ENCODE measurements at places on chromosomes 2 and 18.

DNA sequence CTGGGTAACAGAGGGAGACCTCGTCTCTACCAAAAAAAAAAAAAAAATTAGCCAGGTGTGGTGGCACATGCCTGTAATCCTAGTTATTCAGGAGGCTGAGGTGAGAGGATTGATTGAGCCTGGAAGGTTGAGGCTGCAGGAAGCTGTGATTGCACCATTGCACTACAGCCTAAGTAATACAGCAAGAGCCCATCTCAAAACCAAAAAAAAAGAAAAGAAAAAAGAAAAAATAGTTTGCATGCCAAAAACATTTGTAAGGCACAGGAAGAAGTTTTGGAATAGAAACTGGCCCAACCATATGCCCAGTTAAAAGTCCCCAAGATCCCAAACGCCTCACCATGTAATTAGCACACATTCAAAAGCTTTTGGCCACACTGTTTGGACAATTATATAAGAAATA lies 13.4 kb upstream of the ACOXL start:
- DNase-seq = no peak

GRCh38 chr18:3151399-3152264 lies 68.1 kb downstream of the MYOM1 start:
- DNase-seq = peak; percentile 56

DNA sequence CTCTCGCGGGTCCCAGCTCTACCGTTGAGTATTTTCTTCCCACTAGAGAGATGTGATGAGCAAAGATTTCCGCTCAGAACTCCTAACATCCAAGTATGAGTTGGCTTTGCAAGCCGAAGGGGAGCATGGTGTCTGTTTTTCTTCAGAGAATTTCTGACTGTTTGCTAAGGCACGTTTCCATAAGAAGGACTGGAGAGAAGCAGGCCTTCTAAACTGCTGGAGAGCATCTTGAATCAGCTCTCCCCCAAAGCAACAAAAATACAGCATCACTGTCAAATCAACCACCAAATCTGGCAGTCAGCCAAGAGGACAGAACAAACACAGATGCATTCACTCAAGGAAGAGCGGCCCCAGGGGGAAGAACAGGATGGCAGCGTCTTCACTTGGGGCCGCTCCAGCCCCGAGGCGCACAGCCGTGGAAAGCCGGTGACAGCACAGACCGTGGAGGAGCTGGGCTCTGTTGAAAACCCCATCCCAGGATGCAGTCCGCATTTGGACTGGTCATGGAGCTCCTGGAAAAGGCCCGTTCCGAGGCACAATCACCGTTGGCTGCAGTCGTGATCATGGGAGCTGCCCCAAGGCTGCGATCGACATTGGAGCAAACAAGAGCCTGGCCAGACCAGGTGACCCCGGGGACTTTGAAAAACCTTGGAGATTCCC lies 101.4 kb downstream of the NFATC1 start:
- DNase-seq = peak; percentile 59

DNA sequence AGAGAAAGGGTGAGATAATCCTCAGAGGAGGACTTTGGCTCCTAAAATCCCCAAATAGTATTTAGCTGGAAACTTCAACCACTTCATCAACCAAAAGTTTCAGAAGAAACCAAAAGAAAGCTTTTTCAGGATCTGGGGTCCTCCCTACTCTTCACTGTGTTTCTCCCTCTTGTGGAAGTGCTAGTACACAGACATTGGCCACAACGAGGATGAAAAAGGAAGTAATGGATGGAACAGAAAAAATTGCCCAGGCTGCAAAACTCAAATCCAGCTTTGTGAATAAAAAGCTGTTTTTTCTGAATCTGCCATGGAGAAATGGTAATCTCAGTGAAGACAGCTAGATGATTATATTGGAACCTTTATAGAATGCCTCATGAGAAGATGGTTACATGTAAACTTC lies 4.0 kb downstream of the PID1 start:
- no peak for DNase-seq

- DNase-seq = no peak
Measured at GRCh38 chr2:136127356-136127755, 9.4 kb upstream of the CXCR4 start.

- DNase-seq = no peak
Measured at GRCh38 chr2:22882643-22883042, 502.3 kb upstream of the KLHL29 start.

GRCh38 chr2:161122772-161123530 lies 37.3 kb upstream of the TANK start:
- no peak for DNase-seq

DNA sequence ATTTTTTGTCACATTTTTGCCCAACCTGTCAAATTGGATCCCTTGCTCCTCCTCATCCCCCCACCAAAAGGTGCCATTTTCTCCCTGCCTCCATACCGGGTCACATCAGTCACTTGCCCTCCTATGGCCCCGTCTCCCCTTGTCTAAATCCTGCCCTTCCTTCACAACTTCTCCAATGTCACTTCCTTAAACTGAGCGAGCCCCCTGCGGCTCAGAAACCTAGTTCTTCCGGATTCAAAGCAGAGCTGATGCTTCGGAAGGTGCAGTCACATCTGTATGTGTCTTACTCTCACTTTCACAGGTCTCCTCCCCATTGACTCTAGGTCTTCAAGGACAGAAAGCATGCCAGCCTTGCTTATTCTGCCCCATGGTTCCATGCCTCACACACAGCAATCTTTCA lies 22.1 kb downstream of the TNP1 start:
- no peak for DNase-seq

DNA sequence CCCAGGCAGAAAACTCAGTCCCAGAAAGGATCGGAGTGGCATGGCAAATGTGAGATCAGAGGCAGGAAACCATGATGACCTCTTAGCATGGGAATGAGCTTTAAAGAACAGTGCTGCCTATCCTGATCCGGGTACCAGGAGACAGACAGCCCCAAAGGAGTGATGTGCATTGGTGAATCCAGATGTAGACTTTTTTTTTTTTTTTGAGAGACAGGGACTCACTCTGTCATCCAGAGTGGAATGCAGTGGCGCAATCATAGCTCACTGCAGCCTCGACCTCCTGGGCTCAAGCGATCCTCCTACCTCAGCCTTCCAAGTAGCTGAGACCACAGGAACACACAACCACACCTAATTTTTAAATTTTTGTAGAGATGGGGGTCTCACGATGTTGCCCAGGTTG lies 122.7 kb downstream of the VAPA start:
- DNase-seq = no peak

GRCh38 chr2:96762529-96763311 lies 2.0 kb downstream of the CNNM4 start:
- peak; percentile 56 for DNase-seq

DNA sequence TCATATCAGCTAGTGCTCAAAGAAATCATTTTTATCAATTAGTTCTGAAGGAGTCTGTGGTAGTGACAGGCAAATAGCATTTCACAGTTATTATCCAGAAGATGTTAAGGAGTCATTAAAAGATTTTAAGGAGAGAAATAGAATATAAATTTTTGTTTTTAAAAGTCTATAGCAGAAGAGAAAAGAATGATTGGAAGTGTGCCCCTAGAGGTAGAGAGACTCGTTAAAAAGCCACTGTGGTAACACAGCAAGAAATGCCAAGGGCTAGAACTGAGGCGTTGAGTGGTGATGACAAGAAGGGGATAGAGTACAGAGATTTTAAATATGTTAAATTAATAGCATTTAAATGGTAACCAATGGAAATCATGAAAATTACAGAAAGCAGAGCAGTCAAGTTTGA lies 78.3 kb downstream of the VWC2L start:
- DNase-seq = no peak

GRCh38 chr2:202237787-202238233 lies 587 bp downstream of the SUMO1 start:
- DNase-seq = peak; percentile 78

DNA sequence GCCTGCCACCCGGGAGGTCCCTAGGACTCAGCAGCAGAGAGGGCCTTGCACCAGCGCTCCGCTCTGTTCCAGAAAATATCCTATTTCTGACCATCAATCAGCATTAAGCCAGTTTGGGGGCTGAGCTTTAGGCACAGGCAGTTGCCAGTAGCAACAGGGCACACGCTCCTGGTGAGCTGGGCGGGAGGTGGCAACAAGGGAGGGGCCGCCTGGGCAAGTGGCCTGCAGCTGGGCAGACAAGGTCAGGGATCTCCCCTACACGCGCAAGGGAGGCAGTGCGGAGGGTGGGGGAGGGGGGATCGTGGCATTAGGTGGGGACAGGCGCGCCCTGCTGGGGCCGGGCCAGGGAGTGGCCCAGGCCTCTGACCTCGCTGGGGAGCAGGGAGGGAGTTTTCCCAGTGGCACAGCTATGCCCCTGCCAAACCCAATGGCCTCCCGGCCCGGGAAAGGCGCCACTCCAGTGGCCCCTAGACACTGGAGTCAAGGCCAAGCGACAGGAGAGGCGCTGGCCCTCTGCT lies 302.8 kb downstream of the NCKAP5 start:
- DNase-seq = peak; percentile 78

DNA sequence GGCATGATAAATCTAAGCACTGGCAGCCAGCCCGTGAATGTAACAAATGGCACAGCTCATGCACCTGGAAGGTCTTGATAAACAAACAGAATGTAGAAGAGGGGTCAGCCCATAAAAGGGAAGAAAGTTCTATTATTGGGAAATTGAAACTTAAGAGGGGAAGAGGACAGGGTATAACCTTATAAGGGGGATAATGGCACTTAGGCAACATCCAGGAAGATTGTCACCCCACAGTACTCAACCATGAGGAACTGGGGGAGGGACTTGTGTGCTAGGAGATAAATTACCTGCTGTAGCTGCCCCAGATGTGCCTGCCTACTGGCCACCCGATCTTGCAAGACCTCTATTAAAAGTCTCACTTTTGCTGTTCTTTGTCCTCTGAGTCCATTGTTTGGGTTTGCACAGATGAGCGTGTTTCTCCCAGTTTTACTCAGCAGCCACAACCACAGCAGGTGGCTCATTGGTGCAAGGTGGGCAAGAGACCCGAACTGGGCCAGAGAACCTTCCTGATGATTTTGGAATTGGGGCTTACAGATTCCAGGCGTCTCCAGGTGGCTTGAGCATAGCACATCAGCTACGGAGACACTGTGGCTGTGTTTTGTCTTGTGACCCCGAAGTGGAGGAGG lies 79.0 kb upstream of the TAF1B start:
- DNase-seq = no peak

- DNase-seq = no peak
Measured at GRCh38 chr18:10571537-10571936, 45.7 kb downstream of the NAPG start.

DNA sequence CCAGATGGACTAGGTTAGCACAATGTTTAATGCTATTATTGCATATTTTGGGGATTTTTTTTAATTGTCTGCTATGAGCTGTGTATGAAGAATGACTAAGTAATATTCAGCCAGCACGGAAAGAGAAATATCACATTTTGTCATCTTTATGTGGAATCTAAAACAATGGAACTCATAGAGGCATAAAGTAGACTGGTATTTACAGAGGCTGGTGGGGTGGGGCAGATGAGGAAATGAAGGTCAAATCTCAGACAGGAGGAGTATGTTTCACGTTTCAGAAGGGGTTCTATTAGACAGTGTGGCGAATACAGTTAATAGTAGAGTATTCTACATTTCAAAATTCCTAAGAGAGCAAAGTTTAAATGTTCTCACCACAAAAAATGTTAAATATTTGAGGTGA lies 4.7 kb downstream of the CDH19 start:
- no peak for DNase-seq

- peak; percentile 61 for DNase-seq
Measured at GRCh38 chr2:72973566-72974435, 56.5 kb downstream of the EMX1 start.

GRCh38 chr2:108536133-108536780 lies 2.0 kb downstream of the LIMS1 start:
- no peak for DNase-seq

- no peak for DNase-seq
Measured at GRCh38 chr2:133012847-133013734, 343.1 kb upstream of the LYPD1 start.

GRCh38 chr2:31401580-31401979 lies 13.0 kb downstream of the XDH start:
- DNase-seq = no peak

DNA sequence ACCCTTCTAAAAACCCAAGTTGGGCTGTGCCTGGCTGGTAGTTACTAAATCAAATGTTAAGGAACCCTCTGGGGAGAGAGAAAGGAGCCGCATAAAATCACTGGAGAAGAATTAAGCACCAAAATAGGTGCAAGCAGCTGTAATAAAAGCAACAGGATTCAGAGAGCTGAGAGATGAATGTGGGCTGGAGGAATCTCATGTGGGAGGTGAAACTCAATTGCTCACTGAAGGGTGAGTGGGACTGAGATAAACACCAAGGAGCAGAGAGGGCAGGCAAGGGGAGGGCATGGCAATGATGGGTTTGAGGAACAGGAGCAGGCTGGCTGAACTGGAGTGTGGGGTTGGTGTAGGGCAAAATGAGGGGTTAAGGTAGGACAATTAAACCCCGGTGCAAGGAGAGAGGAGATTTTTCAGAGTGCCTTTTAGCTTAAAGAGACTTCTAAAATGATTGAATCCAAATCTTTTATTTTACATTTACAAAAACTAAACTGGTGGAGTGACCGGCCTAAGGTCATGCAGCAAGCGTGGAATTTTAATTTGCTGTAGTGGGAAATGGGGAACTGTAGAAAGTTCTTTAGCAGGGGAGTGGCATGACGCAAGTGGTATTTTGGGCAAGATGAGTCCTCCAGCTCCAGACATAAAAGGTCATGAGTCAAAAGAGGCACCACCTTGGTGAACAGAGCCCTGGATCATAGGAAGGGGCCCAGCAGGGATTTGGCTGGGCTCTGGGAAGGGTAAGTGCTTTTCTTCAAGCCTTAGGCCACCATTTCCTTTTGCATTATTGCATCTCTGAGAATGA lies 10.5 kb downstream of the PLB1 start:
- peak; percentile 42 for DNase-seq

GRCh38 chr2:200422532-200423261 lies 87.2 kb downstream of the KCTD18 start:
- no peak for DNase-seq

GRCh38 chr2:75162259-75162658 lies 37.1 kb downstream of the TACR1 start:
- DNase-seq = no peak

DNA sequence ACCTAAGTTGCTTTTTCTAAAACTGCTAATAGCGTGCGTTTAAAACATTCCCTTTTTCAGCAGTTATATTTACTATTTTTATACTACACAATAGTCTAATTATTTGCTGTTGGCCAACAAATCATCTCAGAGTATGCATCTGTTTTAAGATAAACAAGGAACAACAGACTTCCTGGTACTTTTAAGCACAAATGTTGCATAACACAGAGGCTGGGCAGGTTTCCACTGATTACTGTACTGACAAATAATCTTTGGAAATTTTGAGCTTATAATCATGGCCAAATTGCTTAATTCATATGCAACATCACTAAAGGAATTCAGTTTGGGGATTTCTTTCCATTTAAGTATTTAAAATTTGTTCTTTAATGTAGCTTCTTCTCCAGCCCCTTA lies 737.4 kb upstream of the SALL3 start:
- DNase-seq = no peak

DNA sequence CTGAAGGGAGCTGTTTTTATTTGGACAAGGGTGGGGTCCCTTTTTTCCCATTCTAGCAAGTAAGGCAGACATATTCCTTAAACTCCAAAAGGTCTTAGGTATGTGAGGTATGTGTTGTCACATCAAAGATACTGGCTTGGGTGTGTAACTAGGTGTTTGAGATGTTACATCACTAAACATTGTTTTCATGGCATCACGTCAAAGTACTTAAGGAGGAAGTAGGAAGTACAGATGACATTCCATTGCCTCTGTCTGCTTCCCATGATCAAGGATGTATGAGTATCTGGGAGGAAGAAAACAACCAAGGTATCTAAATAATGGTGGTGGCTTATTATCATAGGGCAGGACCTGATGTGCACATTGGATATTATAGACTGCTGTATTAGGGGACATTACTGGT lies 39.3 kb downstream of the CD302 start:
- DNase-seq = no peak

- DNase-seq = no peak
Measured at GRCh38 chr2:85734942-85735608, 18.7 kb upstream of the ATOH8 start.

All from kidney (tissue), 22 donors.